ENCODE measurements at places on chromosomes 5 and 9. TPM values are rescaled to one million over a fixed set of nuclear protein-coding genes. Genes with fewer than 3 reads are reported as not detected.
A peak's percentile ranks its signal among the peaks of the same experiment; 100 is the strongest.

- no peaks in the 10 kb centered on the region for H3K4me1 ChIP-seq
- DNase-seq = no peak
- no peaks in the 10 kb centered on the region for H3K27me3 ChIP-seq
- no peaks in the 10 kb centered on the region for H3K36me3 ChIP-seq
- H3K4me3 ChIP-seq = no peak overlapping the region
Measured at GRCh38 chr9:5813824-5814223, 19.1 kb downstream of the ERMP1 start.

DNA sequence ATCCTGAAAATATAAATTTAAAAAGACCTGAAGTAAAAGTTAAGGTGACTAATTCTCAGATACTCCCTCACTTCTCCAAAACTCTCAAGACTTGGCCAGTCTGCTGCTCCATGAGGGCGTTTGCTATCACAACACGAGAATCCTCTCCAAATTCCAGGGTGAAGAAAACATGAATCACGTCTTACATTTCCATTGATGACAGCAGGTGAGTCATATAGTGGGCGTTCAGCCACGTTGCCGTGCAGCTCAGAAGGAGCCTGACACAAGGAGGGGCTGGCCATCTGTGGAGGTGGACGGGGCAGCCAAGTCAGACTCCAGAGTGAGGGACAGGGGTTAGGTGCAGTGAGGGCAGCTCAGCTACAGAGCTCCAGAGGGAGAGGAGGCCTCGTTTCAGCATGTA, 555.1 kb upstream of the ADAMTS16 start:
- H3K36me3 ChIP-seq = no peaks in the 10 kb centered on the region
- H3K4me1 ChIP-seq = no peaks in the 10 kb centered on the region
- no peaks in the 10 kb centered on the region for H3K27me3 ChIP-seq
- peak; percentile 11 for DNase-seq
- no peak overlapping the region for H3K27ac ChIP-seq
- no peak overlapping the region for H3K4me3 ChIP-seq

DNA sequence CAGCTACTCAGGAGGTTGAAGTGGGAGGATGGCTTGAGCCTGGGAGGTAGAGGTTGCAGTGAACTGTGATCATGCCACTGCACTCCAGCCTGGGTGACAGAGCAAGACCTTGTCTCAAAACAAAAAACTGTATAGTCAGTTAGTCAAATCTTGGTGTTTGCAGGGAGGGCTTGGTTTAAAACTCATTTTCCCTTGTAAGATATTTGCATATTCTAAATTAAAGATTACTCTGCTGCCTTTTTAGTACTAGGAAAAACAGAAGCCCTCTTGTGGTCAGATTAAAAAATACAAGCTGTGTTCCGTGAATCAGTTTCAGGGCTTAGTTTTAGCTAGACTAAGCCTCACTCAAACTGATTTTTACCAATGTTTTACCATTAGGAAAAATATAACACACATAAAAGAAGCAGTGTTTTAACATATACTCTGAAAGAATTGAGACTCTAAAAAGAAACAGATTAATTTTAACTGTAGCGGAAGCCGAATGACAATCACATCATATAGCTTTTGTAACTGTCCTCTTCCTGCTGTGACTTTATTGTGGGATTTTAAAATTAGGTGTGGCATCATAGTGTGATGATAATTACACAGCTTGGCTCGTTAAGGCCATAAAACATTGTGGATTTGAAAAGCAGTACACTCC, 84.9 kb upstream of the BASP1 start:
- H3K4me3 ChIP-seq = no peak overlapping the region
- no peaks in the 10 kb centered on the region for H3K27me3 ChIP-seq
- H3K4me1 ChIP-seq = no peaks in the 10 kb centered on the region
- DNase-seq = peak; percentile 41
- no peak overlapping the region for H3K27ac ChIP-seq
- no peaks in the 10 kb centered on the region for H3K36me3 ChIP-seq

- DNase-seq = no peak
- no peaks in the 10 kb centered on the region for H3K27me3 ChIP-seq
- no peaks in the 10 kb centered on the region for H3K4me1 ChIP-seq
- H3K27ac ChIP-seq = peak overlapping the region; percentile 28
- H3K36me3 ChIP-seq = no peaks in the 10 kb centered on the region
Measured at GRCh38 chr5:156147944-156148285, 179.0 kb upstream of the SGCD start.

The CAMK2A gene
- total RNA-seq = 0.88 TPM

The C1QTNF3 gene
- 7.4 TPM for total RNA-seq

DNA sequence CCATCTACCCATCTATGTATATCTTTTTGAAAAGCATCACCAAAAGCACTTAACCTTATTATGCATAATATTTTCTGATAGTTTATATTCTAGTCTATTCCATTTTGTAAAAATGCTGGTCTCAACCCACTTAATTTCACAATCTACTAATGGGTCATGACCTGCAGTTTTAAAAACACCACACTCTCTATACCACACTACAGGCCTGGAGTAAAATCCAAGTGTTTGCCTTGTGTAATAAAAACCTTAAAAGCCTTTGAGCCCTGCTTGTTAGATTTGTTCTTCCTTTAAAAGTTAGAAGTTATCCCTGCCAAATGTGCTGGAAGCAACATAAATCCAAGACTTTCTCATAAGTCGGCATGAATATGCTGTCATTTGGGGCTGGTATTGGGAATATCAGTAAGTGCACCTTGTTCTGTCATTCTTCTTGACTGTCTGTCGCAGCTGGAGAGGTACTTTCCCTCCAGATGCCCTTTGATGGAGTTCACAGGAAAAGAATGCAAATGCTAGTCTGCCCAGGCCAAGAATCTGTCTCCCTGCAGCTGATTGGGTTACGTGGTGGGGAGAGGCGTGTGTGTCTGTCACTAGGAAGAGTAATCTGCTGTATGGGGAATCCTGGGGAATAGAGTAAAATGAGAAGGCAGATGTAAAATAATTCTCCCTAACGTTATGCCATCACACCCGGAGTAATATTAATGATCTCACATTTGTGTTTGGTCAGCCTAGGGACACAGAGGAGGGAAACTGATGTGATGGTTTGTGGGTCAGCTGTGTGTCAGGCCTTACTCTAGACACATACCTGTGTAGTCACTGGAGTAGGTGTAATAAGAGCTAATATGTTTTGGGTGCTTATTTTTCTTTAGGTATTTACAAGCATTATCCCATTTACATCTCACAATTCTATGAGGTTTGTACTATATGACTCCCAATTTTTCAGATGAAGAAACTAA, 79.4 kb downstream of the ZNF366 start:
- peak; percentile 30 for DNase-seq
- no peaks in the 10 kb centered on the region for H3K27me3 ChIP-seq
- peaks cover 14% of the 10 kb centered on the region for H3K4me1 ChIP-seq
- peak overlapping the region; percentile 39 for H3K27ac ChIP-seq
- H3K4me3 ChIP-seq = no peak overlapping the region

The ALDOB gene
- total RNA-seq = 236 TPM

DNA sequence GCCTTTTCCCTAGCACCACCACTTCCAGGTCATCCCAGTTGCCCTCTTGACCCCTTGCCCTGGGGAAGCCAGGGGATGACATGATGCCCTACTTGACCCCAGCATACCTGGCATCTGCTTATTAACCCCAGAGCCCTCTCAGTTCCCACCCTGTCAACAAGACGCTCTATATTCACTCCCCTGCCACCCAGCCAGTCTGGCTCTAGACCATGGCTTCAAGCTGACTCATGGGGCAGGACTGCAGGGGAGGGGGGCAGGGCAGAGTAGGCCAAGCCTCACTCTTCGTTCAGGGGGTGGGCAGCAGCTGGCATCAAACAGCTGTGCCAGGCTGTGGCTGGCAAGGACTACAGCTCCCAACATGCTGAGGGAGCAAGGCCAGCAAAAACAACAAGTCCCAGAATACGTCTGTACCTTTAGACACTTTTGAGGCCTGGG, 5.3 kb downstream of the ATOSB start:
- H3K4me3 ChIP-seq = no peak overlapping the region
- no peaks in the 10 kb centered on the region for H3K27me3 ChIP-seq
- no peak for DNase-seq
- H3K36me3 ChIP-seq = no peaks in the 10 kb centered on the region
- H3K27ac ChIP-seq = peak overlapping the region; percentile 91
- peaks cover 16% of the 10 kb centered on the region for H3K4me1 ChIP-seq

The CDKN2B gene
- 8.5 TPM for total RNA-seq

The BAAT gene
- total RNA-seq = 41.8 TPM

- no peak overlapping the region for H3K27ac ChIP-seq
- no peaks in the 10 kb centered on the region for H3K36me3 ChIP-seq
- H3K4me1 ChIP-seq = peaks cover 10% of the 10 kb centered on the region
- no peaks in the 10 kb centered on the region for H3K27me3 ChIP-seq
Measured at GRCh38 chr5:113179156-113179555, 202.6 kb downstream of the DCP2 start.

The COL15A1 gene
- total RNA-seq = 106 TPM

The TPPP gene
- 2.0 TPM for total RNA-seq

The PHF19 gene
- 34.8 TPM for total RNA-seq

- no peaks in the 10 kb centered on the region for H3K36me3 ChIP-seq
- H3K4me3 ChIP-seq = no peak overlapping the region
- H3K27ac ChIP-seq = peak overlapping the region; percentile 65
- no peaks in the 10 kb centered on the region for H3K27me3 ChIP-seq
Measured at GRCh38 chr5:124790301-124790894, 44.0 kb upstream of the ZNF608 start.

The PTGES gene
- 26.4 TPM for total RNA-seq

The CDH6 gene
- 34.3 TPM for total RNA-seq

DNA sequence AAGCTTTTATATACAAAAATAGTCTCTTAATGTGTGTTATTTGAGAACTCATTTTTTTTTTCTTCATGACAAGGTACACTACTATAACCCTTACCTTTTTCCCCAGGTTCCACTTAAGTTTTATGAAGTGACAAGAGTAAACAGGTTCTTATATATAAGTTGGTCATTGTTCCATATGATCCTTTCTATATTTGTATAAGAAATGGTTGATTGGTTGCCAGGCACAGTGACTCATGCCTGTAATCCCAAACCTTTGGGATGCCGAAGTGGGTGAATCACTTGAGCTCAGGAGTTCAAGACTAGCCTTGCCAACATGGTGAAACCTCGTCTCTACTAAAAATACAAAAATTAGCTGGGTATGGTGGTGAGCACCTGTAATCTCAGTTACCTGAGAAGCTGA, 108.3 kb downstream of the PCSK1 start:
- no peak overlapping the region for H3K4me3 ChIP-seq
- no peaks in the 10 kb centered on the region for H3K36me3 ChIP-seq
- no peak overlapping the region for H3K27ac ChIP-seq
- H3K27me3 ChIP-seq = no peaks in the 10 kb centered on the region
- H3K4me1 ChIP-seq = no peaks in the 10 kb centered on the region

The KLHL3 gene
- 5.3 TPM for total RNA-seq

The TRAPPC13 gene
- 32.7 TPM for total RNA-seq

The NTNG2 gene
- total RNA-seq = 0.20 TPM

DNA sequence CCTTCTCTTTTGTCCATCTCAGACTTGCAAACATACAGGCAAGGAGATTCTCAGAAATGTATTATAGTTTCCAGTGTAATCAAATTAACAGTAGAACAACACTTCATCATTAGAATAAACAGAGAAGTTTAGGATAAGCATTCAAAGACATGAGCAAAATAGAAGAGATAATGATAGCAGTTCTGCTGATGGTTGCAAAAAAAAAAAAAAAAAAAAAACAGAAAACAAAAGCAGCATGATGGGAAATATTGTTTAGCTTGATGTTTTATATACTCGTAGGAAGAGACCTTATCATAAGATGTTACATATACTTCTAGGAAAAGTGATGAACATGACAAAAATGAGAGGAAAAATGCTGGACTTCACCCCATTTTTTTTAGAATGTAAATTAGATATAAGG, 1356.2 kb downstream of the MAT2B start:
- H3K4me3 ChIP-seq = no peak overlapping the region
- no peak overlapping the region for H3K27ac ChIP-seq
- H3K27me3 ChIP-seq = no peaks in the 10 kb centered on the region
- H3K36me3 ChIP-seq = no peaks in the 10 kb centered on the region
- H3K4me1 ChIP-seq = no peaks in the 10 kb centered on the region

The FOXI1 gene
- not detected for total RNA-seq

GRCh38 chr5:2747363-2748162, 3.9 kb downstream of the IRX2 start:
- H3K36me3 ChIP-seq = no peaks in the 10 kb centered on the region
- H3K27ac ChIP-seq = no peak overlapping the region
- H3K4me3 ChIP-seq = no peak overlapping the region
- H3K4me1 ChIP-seq = peaks cover 26% of the 10 kb centered on the region

GRCh38 chr9:78296201-78296892, 578 bp upstream of the PSAT1 start:
- H3K4me3 ChIP-seq = peak overlapping the region; percentile 43
- no peaks in the 10 kb centered on the region for H3K27me3 ChIP-seq
- peak; percentile 65 for DNase-seq
- peaks cover 6% of the 10 kb centered on the region for H3K4me1 ChIP-seq
- H3K36me3 ChIP-seq = no peaks in the 10 kb centered on the region

GRCh38 chr9:107685376-107685775, 195.8 kb upstream of the KLF4 start:
- no peak overlapping the region for H3K4me3 ChIP-seq
- no peaks in the 10 kb centered on the region for H3K36me3 ChIP-seq
- H3K27me3 ChIP-seq = no peaks in the 10 kb centered on the region
- DNase-seq = no peak
- peaks cover 3% of the 10 kb centered on the region for H3K4me1 ChIP-seq
- H3K27ac ChIP-seq = no peak overlapping the region

GRCh38 chr5:51371052-51371451, 12.2 kb upstream of the ISL1 start:
- peaks cover 11% of the 10 kb centered on the region for H3K4me1 ChIP-seq
- no peaks in the 10 kb centered on the region for H3K36me3 ChIP-seq
- peaks cover 2% of the 10 kb centered on the region for H3K27me3 ChIP-seq
- H3K27ac ChIP-seq = no peak overlapping the region
- DNase-seq = no peak

The IL3 gene
- total RNA-seq = 0.37 TPM

The THOC3 gene
- total RNA-seq = 74.5 TPM

The RMRP gene
- 3,174 TPM for total RNA-seq
